ENCODE measurements at places on chromosomes 12 and 14. TPM values are rescaled to one million over a fixed set of nuclear protein-coding genes. Genes with fewer than 3 reads are reported as not detected.
A peak's percentile ranks its signal among the peaks of the same experiment; 100 is the strongest.

Gene TBPL2
- not detected for polyA plus RNA-seq

Gene C12orf42
- not detected for polyA plus RNA-seq

Gene SLC25A47
- polyA plus RNA-seq, result not detected

Gene TMEM52B
- not detected for polyA plus RNA-seq

Gene CLEC14A
- polyA plus RNA-seq, result not detected

Gene PLA2G1B
- not detected for polyA plus RNA-seq

Gene SLC25A21
- polyA plus RNA-seq, result 0.18 TPM

DNA sequence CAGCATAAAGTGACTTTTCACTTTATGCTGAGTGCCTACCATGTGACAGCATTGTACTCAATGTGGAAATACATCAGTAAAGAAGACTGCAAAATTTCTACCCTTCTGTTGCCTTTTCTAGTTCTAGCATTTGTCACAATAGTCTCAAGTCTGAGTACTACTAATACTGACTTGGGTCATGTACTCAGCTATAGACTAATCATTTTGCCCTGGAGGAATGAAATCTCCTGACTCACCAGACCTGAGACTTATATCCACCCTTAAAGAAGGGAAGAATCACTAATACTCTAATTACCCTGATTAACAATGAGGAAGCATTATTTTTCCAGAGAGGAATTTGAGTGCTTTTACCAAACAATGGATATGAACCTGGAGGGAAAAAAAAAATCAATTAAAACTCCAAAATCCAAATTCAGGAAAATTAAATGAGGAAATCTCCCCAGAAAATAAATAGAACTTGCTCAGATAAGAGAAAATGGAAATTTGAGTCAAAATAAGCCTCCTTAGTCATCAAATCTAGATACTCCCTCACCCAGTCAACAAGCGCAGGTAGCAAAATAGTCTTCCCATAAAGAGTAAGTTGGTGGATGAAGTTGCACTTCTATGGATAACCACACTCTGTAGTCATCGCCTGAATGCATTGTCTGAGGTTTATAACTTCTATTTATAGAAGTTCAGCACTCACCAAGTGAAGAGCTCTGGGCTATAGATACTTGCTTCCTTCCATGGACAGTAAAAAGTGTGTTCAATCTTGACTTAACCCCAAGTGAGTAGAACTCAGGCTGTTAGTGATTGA, 386.6 kb downstream of the SYT1 start:
- DNase-seq, result peak; percentile 78

DNA sequence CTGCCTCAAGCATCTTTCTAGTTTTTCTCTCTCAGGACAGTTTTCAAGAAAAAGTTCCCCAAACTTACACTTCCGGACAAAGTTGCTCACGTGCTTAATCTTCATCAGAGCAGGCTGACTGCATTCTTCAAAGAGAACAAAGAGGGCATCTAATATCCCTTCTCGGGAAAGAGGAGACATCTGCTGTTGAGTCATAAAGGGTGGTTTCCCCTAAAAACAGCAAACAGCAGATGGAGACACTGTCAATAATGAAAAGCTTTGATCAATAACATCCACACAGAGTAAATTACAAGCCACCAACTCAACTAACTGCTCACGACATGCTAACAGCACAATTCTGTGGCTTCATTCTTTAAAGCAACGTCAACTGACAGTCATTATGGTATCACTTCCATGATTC, 8.1 kb downstream of the CIT start:
- peak; percentile 65 for DNase-seq

- DNase-seq, result no peak
Measured at GRCh38 chr14:46951103-46951502, 299.5 kb upstream of the RPL10L start.

DNA sequence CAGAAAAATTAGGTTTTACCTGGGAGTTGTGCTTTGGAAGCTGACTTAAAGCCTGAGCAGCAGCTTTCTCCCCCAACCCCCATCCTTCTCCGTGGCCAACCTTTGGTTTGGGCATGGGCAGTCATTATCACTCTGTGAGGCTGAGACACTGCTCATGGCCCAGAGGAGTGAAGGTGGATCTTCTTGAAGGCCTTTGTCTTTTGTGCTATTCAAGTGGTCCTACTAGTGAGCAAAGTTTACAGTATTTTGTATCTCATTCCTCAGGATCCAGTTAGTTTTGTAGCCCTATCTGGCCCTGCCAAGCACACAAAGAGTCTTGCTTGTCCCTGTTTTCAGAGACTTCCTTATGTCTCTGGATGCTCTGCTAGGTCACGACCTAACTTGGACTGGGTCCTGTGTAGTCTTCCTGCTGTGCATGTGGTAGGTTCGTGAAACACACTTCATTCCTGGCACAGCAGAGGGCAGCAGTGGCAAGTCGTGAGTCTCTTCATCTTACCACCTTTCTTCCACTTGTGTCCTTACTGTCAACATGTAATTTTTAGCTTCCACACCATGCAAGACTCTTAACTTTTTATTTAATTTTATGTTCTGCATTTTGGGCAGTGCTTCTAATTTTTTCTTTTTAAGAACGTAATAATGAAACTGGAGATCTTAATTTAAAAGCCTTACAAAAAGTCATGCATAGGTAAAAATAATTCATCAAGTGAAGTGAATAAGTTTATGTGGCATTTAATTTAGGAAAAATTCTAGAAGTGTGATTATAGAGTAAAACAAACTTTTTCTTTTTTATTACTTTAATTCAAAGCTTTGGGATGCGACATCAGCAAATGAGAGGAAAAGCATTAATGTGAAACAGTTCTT, 53.7 kb downstream of the APAF1 start:
- peak; percentile 40 for DNase-seq

GRCh38 chr12:121939186-121939585, 20.8 kb downstream of the CFAP251 start:
- DNase-seq, result peak; percentile 93
